ENCODE measurements at places on chromosomes 5 and 9.

DNA sequence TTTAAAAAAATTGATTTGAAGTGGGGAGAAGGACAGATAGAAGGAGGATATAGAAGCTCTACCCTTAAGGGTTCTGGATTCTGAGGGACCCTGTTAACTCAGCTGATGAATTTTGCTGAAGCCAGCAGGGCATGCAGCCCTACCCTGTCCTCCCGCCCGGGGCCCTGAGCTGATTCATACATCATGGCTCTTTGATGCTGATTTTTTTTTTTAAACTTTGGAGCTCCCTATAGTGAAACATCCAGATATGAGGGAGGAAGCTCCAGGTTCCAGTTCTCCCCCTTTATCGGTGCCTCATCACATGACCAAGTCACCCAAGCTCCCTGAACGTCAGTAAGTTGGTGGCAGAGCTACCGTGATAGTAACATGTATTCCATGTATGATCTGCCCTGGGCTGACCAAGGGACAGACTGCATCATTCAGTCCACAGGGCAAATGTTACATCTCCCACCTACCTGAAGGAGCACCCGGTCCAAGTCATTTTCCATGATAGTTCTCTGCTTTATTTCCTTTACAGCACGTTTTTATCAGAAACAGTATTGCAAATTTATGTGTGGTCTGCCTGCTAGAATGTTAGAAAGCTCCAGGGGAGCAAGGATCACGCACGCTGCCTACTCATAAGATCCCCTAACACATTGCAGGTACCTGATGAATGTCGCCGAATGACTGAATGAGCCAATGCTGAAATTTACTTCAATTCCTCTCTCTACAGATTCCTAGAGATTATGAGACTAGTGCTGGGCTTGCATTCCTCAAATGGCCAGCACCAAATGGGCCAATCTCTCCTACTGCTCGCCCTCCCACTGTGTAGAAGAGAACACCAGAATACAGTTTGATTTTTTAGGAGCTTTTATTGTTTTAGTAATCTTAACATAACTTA lies 25.9 kb downstream of the SPARC start:
- DNase-seq, result no peak

DNA sequence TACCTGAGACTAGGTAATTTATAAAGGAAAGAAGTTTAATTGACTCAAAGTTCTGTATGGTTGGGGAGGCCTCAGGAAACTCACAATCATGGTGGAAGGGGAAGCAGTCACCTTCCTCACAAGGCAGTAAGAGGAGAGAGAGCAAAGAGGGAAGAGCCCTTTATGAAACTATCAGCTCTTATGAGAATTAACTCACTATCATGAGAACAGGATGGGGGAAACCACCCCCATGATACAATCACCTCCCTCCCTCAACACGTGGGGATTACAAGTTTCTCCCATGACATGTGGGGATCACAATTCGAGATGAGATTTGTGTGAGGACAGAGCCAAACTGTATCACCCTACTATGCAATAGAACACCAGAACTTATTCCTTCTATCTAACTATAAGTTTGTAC lies 27.9 kb downstream of the CD274 start:
- no peak for DNase-seq

DNA sequence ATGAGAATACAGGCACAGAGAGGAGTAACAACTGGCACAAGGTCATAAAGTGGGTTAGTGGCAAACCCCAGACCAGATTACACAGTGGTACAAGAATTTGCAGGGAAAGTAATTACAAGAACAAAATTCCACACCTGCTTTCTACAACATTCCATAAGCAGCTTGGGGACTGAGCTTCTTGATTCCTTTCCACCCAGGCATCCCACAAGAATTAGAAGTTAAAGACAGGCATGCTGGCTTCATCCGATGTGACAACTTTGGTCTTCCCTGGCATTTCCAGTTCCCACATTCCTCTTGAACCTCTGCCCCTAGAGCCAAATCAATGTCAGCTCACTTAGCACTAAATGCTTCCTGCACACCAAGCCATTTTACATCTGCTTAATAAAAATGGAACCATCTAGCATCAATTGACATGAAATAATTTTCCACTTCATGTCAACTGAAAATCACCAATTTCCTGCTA lies 435.8 kb upstream of the PAPPA start:
- DNase-seq, result no peak

DNA sequence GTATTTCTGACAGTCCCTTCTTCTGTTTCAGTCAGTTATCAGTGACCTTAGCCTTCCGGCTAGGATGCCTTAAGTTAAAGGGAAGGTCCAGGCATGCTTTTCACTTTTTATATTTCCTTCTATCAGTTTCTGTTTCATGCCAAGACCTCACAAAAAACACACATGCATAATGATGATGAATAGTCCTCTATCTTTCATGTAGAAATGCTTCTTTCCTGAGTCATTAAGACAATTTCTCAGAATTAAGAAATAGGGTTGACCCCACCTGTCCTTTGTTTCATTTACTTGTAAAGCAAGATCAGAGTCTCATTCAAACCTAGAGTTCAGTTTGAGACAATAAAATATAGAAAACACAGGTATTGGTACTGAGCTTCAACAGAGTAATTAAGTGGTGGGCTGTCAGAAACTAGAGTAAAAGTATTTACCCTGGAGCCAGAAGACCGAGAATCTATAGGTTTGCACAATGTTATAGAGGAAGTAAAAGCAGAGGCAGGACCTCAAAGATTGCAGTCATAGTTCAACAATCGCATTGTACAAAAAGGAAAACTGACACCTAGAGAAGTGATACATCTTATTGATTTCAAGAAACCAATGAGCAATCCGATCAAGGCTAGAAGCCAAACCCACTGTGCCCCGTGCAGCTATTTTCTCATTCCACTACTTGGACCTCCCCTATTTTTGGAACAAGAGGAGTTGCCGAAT lies 118.7 kb upstream of the PUM3 start:
- DNase-seq, result no peak

- DNase-seq, result no peak
Observed at GRCh38 chr5:2149195-2149539, 266.4 kb upstream of the IRX4 start.

GRCh38 chr5:9269014-9269413 lies 276.9 kb downstream of the SEMA5A start:
- no peak for DNase-seq

- DNase-seq, result no peak
Observed at GRCh38 chr9:4433379-4433778, 56.9 kb upstream of the SLC1A1 start.

- no peak for DNase-seq
Observed at GRCh38 chr9:99778836-99779235, 42.8 kb upstream of the NR4A3 start.

DNA sequence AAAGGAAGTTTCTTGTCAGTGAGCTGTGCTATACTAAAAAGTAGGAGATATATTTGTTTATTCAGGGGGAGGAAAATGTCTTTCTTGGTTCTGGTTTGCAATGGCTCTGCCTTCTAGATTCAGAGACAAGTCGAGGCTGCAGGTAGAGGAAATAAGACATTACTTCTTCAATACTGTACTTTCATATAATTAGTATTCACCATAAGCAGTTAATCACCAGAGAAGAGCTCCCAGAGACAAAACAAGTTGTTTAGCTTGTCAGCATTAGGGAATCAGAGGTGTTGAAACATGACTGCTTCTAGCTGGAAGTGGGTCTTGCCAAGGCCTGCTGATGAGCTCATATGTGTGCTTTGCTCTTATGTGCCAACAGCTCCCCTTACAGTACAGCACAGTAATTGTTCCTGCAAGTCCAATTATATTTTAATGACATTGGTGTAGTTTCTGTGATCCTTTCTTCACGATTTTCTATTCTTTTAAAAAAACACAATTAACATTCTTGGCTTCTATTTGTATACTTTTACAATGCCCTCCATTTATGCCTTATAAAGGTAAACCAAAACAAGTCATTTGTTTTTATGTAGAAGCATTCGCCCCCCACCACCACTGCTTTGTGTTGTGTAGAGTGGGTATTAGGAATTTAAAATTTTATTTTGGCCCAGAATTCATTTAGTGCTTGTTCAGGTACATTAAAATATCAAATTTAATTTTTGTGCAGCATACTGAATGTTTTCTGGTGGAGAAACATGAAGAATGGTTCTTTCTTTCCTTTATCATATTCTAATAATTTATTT lies 112.2 kb downstream of the RPS23 start:
- DNase-seq, result no peak

DNA sequence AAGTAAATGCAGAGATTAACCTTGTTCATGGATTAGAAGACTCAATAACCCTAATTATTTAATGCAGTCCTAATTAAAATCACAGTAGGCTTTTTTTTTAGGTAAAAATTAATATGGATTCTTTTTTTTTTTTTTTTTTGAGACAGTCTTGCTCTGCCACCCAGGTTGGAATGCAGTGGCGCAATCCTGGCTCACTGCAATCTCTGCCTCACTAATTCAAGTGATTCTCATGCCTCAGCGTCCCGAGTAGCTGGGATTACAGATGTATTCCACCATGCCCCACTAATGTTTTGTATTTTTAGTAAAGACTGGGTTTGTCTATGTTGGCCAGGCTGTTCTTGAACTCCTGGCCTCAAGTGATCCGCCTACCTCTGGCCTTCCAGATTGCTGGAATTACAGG lies 40.6 kb downstream of the DENND4C start:
- no peak for DNase-seq

DNA sequence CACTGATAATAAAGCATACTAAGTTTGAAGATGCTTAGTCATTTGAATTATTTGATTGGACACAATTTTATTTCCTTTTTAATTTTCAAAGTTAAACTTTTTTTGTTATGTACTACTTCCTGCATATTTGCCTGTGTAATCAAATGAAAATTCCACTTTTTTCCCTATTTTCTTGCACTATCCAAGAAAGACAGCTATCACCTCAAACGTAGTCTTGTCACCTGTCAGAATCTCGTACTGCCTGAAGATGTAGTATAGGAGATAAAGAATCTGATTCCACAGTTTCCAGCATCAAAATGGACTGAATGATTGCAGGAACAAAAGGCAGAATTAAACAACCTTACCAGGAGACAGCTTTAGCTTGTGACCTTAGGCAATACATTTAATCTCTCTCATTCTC lies 818.8 kb downstream of the MAT2B start:
- DNase-seq, result no peak

DNA sequence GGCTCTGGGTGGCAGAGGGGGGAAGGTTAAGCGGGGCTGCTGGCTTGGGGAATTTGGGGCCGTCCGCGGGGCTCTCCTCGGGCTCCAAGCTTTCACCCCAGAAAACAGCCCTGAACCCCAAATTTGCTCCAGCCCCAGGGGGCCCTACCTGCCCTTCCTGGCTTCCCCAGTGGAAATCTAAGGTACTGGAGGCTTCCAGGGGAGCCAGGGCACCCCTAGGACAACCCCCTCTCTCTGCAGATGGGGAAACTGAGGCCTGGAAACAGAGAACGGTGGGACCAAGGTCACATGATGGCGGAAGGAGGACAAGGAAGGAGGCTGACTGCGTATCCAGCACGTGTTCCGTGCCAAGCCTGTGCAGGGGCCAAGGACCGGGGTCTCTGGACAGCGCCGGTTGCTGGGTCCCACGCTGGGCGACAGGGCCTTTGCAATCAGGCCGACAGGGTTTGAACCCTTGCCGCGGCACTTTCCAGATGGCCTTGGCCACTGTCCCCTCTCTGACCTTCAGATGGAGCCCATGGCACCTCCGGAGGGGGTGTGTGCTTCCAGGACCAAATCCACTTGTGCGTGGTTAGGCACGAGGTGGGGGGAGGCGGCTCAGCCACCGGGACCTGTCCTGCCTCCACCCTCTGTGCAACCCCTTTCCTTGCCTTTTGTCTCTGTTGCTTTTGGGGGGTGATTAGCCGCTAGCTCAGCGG lies 183.1 kb downstream of the C9orf50 start:
- DNase-seq, result no peak

GRCh38 chr5:166349046-166349445 lies 1942.4 kb upstream of the WWC1 start:
- no peak for DNase-seq

DNA sequence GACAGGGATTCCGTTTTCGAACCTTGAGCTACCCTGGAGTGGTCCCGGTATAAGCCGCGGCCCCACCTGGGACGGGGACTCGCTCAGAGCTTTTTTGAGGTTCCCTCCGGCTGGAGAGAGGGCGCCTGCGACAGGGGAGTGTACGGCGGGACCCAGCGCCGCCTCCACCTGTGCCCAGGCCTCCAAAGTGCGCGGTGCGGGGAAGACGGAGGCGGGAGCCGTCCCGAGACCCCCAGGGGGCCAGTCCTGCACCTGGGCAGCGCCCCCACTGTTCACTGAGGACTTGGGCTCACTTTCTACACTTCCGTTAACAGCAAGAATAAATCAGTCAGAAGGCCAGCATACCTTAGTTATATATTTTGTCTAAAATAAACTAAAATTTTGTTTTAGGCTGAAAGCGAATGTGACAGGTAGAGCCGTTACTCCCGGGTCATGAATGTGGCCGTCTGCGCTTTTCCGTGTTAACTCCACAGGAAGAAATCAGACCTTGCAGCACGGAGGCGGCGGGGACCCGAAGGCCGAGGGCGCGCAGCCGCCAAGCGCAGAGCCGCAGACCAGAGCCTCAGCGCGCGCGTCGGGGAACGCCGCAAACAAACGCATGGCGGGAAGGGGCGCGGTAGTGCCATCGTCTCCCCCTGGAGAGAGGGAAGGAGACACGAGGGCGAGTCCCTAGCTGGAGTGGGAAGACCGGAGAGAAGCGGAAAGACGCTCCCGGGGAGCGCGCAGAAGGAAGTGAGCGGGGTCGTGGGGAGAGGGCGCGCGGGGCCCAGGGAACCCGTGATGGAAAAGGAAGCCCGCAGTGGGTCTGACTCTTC lies 14.1 kb downstream of the TRIM7 start:
- DNase-seq, result no peak

- DNase-seq, result no peak
Observed at GRCh38 chr5:89929173-89929572, 480.4 kb downstream of the CETN3 start.

All from activated naive CD4-positive, alpha-beta T cell (primary cell).